ENCODE measurements at places on chromosomes 1 and 21.

- peak; percentile 88 for DNase-seq
These were observed 20.7 kb downstream of the MIS18A start for GRCh38 chr21:32257962-32258785.

- peak; percentile 62 for DNase-seq
These were observed 131.9 kb upstream of the B3GALT2 start for GRCh38 chr1:193318347-193318746.

DNA sequence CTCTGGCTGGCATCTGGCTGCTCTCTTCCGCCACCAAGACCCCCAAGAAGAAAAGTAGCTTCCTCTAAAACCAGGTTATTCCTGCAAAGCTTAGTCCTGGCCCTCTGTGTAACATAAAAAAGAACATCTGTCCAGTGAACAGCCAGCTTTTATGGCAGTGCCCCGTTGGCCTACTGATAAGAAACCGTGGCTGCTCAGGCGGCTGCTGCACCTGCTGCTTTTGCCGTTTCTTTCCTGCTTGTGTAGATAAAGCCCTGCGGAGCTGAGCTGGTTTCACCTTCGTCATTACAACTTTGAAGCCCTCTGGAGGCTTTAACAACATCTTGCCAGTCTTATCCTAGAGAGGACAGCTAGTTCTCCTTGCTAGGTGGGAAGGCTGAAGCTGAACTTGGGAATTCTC lies 20.5 kb downstream of the ELAPOR1 start:
- DNase-seq = no peak

DNA sequence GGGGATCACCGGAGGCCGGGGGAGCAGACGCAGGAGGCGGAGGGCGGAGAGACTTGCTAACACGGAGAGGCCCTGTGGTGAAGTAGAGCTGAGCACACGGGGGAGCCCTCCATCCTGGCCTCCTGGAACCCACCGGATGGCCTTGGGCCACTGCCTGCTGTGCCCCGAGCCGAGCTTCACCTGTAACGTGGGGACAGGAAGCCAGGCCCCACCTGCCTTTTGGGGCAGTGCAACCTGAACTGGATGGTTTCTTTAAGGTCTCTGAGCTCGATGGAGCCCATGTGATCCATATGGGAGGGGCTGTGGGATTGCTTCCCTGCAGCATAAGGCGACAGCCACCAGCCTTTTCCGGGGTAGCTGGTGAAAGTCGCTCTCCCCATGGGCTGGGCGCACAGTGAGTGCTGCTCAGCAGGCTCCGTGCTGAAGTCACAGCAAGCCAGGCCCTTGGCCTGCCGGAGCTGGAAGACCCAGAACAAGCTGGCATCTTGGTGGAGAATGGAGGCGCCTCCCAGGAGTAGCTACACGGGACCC lies 35.8 kb downstream of the TFF3 start:
- DNase-seq = no peak

GRCh38 chr21:38658511-38658910 lies 147.2 kb upstream of the ETS2 start:
- peak; percentile 42 for DNase-seq

- DNase-seq = no peak
These were observed 5.8 kb downstream of the KIAA1614 start for GRCh38 chr1:180918519-180918918.
